ENCODE measurements at places on chromosomes 3 and 15.

GRCh38 chr15:59438625-59439290 lies 772 bp downstream of the FAM81A start:
- no peak for DNase-seq

DNA sequence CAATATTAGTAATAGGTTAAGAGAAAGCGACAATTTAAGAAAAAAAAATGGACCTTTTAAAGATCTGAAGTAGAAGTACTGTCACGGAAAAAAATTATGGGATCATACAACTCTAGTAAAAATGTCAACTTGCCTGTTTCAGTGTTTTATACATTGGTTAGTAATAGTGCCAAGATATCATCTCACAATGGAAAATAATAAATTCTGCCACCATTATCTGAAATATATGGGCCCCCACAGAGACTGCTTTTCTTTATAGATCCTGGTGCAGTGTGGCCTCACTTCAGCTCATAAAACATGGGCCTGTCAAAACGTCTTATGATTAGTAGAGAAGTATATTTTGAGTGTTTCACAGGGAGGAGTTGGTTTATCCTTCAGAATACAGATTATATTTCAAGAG lies 266.3 kb upstream of the EPHA6 start:
- no peak for DNase-seq

GRCh38 chr3:142497729-142498128 lies 49.9 kb upstream of the XRN1 start:
- DNase-seq: no peak

DNA sequence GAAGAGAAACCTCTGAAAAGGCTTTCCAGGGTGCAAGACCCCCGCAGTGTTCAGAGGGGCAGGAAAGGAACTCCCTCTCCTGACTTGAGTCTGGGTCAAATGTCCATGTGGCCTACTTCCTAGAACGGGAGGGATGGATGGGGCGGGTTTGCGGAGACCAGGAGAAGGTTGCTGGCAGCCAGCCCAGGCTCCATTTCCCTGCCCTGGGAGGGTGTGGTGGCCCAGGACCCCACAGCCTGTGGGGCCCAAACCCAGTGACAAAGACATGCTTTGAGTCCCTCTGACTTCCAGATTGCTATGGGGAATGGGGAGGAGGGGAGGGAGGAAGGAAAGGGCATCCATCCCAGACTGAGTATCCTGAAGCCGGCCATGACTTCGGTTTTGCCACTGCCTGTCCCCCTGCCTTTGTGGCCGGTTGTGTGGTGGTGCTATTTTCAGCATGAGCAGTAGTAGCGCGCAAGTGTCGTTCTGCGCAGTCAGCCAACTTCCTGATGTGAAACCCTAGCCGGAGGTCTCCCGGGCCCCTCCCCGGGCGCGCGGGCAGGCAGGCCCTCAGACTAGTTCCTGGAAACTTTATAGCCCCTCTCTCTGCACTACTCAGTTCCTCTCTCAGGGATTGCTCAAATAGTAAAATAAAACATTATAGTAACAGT lies 24.4 kb downstream of the MAGEF1 start:
- DNase-seq: no peak

DNA sequence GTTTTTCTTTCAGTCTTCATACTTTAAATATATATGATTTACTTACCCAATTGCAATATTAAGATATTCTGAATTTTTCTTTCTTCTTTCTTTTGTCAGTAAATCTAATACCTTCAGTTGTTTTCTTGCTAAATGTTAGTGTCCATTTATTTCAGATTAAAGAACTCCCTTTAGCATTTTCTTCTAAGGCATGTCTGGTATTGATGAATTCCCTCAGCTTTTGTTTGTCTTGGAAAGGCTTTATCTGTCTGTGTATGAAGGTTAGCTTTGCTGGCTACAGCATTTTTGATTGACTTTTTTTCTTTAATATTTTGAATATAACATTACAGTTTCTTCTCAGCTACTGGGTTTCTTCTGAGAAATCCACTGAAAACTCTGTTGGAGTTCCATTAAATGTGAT lies 64.0 kb upstream of the PLSCR4 start:
- DNase-seq: no peak

- DNase-seq: no peak
Measured at GRCh38 chr3:136544532-136544931, 207.6 kb downstream of the STAG1 start.

- DNase-seq: no peak
Measured at GRCh38 chr3:40309925-40310695, 603 bp downstream of the EIF1B start.

GRCh38 chr15:85031086-85031943 lies 49.7 kb downstream of the PDE8A start:
- no peak for DNase-seq

- DNase-seq: no peak
Measured at GRCh38 chr3:181727341-181728032, 15.8 kb downstream of the SOX2 start.

DNA sequence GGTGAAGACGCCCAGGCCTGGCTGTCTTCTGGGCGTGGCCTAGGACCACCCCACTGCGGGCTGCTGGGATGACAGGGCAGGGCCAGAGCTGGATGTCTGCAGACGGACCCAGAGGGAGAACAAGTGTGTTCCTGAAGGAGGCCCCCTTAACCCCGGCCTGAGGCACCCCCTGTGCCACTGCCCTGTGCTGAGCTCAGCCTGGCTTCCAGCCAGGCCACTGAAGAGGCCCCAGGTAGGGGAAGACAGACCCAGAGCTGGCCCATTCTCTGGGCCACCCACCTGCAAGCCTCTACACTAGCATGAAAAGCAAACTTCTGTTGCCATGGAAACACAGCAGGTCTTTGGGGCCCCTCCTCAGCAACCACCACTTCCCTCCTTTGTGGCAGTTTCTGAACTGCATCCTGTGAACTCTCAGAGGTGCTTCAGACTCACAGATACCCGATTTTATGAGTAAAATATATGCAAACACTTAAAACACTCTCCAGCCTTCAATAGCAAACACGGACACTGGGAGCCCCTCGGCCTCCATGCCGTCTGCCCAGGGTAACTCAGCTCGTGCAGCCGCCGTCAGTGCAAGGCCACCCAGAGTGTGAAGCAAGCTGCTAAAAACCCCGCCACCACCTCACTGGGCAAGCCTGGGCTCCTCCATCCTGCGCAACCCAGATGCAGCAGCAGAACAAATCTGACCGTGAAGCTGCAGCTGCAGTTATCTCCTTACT lies 42.5 kb downstream of the CMTM6 start:
- DNase-seq: peak; percentile 44

- DNase-seq: no peak
Measured at GRCh38 chr3:126984391-126985131, 1.6 kb downstream of the PLXNA1 start.

GRCh38 chr15:54816401-54816800 lies 380.3 kb downstream of the RSL24D1 start:
- no peak for DNase-seq

- DNase-seq: no peak
Measured at GRCh38 chr3:39917065-39917773, 107.8 kb downstream of the MYRIP start.

- DNase-seq: no peak
Measured at GRCh38 chr3:50913260-50913659, 238.5 kb downstream of the DOCK3 start.

DNA sequence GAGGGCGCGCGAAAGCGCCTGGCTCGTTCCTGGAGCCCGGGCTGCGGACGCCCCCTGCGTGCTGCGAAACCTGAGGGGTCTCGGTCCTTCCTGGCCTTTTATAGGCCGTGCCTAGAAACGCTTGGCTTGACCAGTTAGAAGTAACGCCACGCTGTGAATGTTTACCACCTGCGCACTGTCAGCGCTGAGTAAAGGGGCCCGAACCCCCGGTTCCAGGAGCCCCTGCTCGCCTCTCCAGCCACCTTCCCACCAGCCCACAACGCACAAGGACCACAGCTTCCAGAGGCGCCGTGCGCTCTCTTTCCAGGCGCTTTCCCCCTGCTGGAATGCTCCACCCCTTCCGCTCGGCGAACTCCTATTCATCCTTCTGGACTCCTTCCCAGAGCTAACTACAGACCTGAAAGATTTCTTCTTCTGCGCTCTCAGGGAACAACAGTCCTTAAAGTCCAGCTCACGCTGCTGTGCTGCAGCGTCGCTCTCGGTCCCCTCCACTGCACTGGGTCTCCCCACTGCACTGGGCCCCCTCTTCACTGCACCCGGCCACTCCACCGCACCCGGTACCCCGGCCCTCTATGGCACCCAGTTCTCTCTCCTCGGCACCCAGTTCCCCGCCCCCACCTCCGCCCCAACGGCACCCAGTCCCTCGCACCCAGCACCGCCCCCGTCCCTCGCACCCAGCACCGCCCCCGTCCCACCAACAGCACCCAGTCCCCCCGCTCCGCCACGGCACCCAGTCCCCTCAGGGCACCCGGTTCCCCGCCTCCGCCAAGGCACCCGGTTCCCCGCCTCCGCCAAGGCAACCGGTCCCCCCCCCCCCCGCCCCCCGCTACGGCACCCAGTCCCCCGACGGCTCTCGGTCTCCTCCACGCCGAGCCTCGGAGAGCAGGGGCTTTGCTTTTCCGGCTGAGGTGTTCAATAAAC lies 69.8 kb downstream of the SQOR start:
- DNase-seq: no peak

DNA sequence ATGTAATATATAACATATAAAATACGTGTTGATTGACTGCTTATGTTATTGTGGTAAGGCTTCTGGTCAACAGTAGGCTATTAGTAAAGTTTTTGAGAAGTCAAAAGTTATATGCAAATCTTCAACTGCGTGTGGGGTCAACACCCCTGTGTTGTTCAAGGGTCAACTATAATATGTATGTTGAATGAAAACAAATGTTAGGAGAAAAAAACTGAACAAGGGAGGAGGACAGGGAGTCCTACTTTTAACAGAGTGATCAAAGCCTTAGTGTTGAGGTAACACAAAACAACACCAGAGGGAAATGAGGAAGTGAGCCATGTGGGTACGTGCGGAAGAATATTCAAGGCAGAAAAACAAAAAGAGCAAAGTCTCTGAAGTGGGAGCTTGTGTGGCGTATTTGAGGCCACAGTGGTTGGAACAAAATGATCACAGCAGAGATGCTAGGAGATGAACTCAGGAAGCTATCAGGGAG lies 62.5 kb downstream of the SFMBT1 start:
- peak; percentile 19 for DNase-seq

- DNase-seq: no peak
Measured at GRCh38 chr15:64851503-64851840, 9.8 kb downstream of the PLEKHO2 start.

- DNase-seq: no peak
Measured at GRCh38 chr15:51731549-51732267, 5.7 kb downstream of the LYSMD2 start.

DNA sequence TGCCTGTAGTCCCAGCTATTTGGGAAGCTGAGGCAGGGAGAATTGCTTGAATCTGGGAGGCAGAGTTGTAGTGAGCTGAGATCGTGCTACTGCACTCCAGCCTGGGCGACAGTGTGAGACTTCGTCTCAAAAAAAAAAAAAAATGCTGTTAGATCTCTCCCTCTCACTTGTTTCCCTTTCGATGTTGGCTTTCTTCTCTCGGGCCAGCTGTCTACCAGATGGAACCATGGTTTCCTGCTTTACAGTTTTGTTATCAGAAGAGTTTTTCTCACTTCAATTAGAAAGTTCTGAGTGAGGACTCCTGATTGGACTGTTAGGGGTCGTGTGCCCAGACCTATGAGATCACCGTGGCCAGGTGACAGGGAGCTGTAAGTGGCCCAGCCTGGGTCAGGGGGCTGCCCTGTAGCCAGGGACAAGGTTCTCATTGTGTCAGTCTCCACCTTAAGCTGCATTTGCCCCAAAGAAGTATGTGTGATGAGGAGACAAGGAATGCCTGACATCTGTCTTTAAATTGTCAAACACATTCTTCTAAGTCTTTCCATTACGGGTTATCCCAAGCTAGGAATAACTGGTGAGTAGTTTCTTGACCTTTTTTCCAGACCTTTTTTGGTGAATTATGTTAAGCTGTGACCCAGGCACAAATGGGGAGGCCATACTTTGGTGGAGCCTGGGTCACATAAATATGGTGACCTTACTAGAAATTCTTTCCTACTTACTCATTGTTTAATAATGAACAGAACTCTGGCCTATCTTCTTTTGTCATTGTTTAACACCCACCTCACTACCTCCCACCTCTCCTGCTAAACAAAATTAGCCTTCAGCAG lies 25.2 kb downstream of the SNAPC5 start:
- peak; percentile 1 for DNase-seq

DNA sequence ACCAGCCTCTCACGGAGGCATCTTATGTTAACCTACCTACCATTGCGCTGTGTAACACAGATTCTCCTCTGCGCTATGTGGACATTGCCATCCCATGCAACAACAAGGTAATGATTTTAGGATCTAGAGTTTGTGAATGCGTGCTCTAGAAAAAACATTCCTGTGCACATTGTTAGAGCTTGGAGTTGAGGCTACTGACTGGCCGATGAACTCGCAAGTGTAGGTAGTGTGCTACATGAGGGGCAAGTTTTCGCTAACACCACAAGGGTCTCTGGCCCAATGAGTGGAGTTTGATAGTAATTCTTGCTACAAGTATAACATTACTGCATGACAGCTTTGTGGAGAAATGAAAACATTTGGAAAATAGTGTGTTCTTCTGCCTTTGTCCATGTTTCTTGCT lies 4.4 kb downstream of the RPSA start:
- DNase-seq: no peak

DNA sequence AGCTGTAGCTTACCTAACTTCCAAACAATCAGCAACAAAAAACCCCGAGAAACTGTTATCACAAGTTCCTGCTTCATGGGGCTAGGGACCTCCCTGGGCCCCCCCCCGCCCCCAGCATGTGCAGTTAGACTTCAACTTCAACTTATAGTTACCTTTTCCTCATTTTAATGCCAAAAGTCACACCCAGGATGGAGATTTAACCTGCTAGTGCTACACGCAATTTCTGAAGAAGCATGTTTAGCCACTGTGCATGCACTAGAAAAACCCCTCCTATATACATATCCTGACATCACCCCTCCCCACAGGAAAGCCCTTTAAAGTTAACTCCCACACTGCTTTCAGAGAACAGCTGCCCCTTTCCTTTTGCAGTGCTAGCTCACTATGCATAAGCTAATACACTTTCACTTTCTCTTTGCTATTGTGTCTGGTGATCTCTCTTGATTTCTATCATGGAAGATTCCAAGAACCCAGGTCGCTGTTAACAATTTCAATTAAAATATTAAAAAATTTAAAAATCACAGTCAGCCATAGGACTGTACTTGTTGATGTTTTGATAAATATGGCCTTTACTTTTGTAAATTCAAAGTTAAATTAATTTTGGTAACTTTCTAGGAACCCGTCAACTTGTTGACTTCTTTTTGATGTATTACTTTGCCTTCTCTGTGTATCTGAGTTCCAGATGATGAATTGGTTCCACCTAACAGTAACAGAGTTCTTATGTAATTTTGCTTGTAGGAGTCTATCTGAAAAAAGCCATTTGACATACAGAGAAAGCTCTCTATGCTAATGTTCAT lies 75.2 kb upstream of the ACAD9 start:
- DNase-seq: no peak
